ENCODE measurements at places on chromosomes 12 and 14. TPM values are rescaled to one million over a fixed set of nuclear protein-coding genes. Genes with fewer than 3 reads are reported as not detected.

GRCh38 chr14:50797250-50798047 lies 33.5 kb downstream of the NIN start:
- no peak for DNase-seq

- no peak for DNase-seq
These were observed 215.1 kb downstream of the CACNA1C start for GRCh38 chr12:2267703-2268470.

The CCDC175 gene
- not detected for polyA plus RNA-seq

The AICDA gene
- polyA plus RNA-seq, result 0.03 TPM

The PTCSC3 gene
- polyA plus RNA-seq, result not detected

All from heart right ventricle (tissue), 16 donors.